SJSA1 (cell line): ENCODE measurements at places on chromosomes 16 and 17. TPM values are rescaled to one million over a fixed set of nuclear protein-coding genes. Genes with fewer than 3 reads are reported as not detected.

DNA sequence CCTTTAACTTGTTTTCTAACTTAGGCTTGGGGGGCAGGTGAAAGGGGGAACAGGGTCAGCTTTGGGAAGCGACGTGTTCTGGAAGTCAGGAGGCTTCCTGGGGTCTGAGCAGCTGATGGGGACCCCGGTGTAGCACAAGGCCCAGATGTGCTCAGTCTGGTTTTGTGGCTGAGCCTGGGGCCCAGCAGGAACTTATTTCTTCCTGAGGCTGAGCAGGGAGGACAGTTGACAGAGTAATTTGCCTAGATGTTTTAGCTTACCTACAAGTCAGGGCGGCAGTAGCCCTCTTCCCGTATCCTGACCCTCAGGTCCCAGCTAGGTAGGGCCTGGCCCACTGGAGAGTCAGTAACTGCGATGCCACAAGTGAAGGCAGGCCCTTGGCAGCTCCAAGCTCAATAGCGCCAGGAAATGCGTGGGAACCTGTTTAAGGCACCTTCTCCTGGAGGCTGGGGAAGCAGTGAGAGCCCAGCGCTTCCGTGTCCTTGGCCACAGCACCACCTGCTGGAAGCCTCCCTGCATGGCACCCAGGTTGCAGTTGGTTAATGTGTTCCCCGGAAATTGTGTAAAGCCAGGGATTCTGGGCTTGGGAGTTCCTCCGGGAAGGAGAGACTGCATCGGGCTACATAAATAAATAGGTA, 5.2 kb downstream of the CCR7 start:
- peak; percentile 82 for DNase-seq

DNA sequence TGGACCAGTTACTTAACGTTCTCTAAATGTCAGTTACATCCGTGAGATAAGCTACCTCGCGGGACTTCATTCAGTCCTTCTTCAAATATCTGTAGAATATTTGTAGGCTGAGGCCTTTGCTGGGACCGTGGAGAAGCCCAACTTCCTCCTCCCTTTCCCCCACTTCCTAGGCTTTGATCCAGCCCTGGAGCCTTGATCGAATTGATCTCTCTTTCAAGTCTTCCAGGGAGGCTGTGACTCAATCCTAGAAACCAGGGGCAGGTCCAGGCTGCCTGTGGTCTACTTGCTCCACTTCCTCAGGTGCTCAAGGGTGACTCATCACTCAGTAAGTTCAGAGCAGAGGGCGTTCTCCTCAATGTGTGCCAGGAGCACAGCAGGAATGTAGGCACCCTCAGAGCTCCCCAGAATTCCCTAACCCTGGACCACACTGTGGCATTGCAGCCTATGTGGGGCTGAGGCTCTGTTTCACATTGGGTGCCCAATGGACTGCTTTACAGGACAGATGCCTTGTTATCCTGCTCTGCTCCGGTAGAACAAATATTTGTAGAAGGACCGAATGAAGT, 11.2 kb upstream of the CEP20 start:
- DNase-seq, result peak; percentile 62

GRCh38 chr17:48632579-48633265, 6.6 kb upstream of the HOXB9 start:
- no peak for DNase-seq

GRCh38 chr17:1423456-1424135, 23.6 kb upstream of the YWHAE start:
- DNase-seq, result no peak

GRCh38 chr17:59505610-59506276, 59.7 kb upstream of the DHX40 start:
- DNase-seq, result peak; percentile 22

GRCh38 chr17:79156463-79157095, 82.0 kb downstream of the ENGASE start:
- DNase-seq, result no peak

DNA sequence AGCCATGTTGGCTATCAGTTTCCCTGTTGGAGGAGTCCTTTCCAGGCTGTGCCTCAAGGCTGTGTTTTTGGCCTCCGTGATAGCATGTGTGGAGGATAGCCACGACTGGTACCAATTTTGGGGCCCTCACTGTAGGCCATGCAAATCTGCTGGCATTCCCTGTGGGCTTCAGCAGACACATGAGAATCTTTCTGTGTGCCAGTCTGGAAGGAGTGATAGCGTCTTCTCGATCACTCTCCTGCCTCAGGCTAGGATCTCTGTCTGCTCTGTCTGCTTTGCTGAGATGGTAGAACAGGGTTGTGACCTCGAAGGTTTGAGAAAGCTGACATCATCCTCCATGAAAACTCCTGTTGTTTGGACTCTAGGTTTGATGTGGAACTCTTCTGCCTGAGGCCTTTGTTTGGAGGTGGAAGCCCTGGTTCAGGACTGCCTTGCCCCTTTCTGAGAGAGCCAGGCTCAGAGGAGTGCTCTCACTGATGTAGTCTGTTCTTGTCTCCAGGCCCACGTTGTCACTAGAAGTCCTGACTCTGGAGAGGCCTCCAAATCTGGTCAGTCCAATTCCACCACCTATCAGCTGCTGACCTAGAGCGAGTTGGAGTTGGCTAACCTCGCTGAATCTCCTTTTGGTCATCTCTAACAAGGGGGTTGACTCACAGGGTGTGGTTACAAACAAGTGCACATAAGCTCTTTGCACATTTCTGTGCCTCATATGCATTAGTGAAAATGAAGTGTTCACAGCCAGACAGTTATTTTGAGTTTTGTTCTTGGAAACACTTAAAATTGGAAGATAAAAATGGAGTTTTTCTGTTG, 12.1 kb upstream of the EDC4 start:
- no peak for DNase-seq

DNA sequence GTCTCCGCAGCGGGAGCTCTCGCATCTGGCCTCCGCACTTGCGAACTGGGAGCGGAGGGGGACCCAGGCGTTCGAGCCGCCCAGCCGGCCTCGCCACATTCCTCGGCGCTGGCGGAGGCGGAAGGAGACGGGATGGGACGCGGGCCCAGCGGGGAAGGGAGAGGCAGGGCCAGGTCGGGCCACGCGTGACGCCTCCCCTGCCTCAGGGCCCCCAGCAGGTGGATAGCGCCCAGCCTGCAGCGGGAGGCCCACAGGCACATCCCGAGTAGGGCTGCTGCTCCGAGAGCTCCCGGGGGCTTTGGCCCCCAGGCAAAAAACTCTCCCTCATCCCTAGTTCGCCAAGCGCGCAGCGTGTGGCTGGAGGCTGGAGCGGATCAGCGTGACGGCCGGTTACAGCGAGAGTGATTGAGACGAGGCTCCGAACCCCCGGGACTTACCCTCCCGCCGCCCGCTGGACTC, 800 bp downstream of the PLEKHH3 start:
- no peak for DNase-seq

DNA sequence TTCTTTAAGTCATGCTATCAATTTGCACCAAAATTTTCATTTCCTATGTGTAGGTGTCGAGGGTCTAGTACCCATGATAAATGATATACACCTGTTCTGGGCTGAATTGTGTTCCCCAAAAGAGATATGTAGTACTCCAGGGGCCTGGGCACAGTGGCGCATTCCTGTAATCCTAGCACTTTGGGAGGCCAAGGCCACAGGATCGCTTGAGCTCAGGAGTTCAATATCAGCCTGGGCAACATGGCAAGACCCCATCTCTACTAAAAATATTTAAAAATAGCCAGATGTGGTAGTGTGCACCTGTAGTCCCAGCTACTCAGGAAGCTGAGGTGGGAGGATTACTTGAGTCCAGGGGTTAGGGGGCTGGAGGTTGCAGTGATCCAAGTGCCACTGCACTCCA, 23.5 kb upstream of the KANSL1 start:
- no peak for DNase-seq

DNA sequence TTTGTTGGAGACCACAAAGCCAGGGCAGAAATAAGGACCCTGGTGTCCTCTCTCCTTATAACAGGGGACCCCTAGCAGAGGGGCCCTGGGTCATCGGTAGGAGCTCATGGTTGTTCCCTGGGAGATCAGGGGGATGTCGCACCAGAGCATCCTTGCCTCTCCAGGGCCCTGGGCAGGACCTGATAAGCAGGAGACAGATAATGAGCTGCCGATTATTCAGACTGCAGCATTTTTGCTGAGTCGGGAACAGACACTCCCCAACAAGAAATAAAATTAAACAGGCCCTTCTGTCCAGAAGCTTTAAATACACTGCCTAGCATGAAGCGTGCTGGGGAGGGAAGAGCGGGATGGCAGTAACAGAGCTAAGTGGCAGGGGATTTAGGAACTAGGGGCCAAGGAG, 15.4 kb upstream of the GFAP start:
- no peak for DNase-seq

DNA sequence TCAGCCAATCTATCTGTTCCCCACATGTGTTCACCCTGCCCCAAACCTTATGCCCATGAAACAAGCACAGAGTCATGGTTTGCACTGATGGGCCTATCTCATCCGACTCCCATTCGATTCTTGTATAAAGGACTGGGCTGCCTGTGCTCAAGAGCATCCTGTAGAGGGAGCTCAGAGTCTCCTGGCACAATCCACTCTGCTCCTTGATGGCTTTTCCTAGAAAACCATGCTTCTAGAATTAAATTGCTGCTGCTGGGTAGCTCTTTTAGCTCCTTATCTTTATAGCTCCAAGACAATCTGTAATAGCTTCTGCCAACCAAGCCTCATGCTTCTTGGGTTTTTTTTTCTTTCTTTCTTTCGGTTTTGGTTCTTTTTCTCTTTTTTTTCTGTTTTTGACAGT, 9.7 kb downstream of the ZNF19 start:
- DNase-seq, result no peak

The ZACN gene
- not detected in 2 replicates for total RNA-seq

The FOXC2 gene
- 3.9 and 5.5 TPM in 2 replicates for total RNA-seq

The TRAPPC1 gene
- 30.3 and 48.4 TPM in 2 replicates for total RNA-seq

The KRTAP4-5 gene
- total RNA-seq, result not detected in 2 replicates

The MMP28 gene
- total RNA-seq, result 2.9 and 8.3 TPM in 2 replicates
